ENCODE measurements at places on chromosomes 2 and 18.
A peak's percentile ranks its signal among the peaks of the same experiment; 100 is the strongest.

DNA sequence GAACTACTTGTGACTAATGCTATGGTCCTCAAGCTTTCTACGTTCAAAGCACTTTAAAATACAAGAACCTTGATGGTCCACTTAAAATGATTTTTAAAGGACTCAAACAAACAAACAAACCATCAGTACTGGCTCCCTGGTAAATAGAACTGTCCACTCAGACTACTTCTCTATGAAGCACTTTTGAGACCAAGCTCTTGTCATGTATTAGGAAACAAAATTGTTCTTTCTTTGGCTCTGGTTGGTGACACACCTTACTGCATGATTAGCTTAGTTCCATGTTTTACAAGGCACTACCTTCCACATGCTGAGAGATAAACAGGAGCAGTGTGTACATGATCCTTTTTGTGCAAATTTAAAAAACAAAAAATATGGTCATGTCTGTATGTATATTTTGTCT, 19.7 kb downstream of the DARS1 start:
- no peak for DNase-seq

GRCh38 chr2:174074831-174075230, 109.7 kb upstream of the SP3 start:
- DNase-seq, result no peak

DNA sequence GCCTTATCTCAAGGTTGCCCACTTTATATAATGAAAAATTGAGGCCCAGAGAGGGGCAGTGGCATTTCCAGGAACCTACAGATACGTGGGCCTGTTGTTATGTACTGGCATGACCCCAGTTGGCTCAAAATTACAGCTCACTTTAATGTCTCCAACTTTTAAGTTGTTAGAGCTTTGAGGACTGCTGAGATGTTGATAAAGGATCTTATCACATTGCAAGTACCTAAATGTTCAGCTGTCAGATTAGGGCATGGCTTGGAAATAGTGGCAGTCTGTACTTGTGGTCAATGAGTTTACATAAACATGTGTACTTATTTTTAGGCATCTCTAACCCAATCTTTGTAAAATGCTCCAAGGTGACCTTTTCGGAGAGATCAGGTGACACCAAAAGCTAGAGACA, 14.6 kb downstream of the SLC4A5 start:
- no peak for DNase-seq

- DNase-seq, result no peak
These were observed 18.1 kb downstream of the SULT1C3 start for GRCh38 chr2:108257757-108258331.

GRCh38 chr2:29747786-29748470, 173.5 kb downstream of the ALK start:
- DNase-seq, result peak; percentile 99

DNA sequence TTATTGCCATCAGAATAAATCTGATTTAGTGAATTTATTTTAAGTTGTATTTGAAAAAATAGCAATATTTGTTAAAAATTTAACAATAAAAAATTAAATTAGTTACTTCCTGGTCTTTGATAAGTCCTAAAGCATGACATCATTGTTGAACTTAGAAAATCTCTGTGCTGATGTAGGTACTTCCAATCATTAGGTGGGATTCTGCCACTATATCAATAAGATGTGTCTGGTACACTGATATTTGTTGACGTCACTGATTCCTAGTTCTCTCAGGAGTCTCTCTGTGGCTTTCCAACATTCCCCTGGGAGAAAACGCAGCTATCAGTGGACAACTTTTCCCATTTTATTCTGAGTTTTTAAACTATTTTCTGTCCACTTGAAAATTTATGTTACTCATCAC, 143.5 kb downstream of the GALNT13 start:
- DNase-seq, result no peak

GRCh38 chr2:6845903-6846302, 19.8 kb downstream of the CMPK2 start:
- DNase-seq, result no peak

DNA sequence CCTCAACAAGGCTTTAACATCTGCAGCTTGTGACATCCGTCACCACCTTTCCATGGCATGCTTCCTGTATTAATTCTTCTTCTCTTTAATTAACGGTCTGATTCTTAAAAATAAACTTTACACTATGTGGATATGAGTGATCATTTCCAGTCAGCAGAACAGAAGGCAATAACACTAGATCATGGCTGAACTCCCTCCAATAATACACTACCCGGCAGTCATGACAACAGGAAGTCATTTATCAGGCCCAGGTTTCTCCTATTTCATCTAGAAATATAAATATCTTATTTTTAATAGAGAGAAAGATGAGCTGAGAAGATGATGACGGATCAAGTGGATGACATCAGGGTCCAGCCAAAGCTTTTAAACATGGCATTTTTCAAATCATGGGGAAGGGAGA, 792.2 kb downstream of the SLC4A3 start:
- no peak for DNase-seq

DNA sequence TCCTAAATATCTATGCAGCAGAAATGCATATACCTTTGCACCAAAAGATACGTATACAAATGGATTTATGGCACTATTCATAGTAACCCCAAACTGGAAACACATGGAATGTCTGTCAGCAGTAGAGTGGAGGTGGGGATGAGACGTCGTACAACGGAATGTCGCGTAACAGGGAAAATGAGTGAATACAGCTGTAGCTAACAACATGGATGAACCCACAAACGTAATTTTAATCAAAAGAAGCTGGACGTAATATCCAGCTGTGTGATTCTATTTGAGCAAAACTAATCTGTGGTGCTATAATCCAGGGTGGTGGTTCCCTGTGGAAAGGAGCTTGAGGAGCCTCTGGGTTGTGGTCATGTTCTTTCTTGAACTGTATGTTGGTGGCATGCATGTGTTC, 89.9 kb downstream of the MTA3 start:
- DNase-seq, result no peak

DNA sequence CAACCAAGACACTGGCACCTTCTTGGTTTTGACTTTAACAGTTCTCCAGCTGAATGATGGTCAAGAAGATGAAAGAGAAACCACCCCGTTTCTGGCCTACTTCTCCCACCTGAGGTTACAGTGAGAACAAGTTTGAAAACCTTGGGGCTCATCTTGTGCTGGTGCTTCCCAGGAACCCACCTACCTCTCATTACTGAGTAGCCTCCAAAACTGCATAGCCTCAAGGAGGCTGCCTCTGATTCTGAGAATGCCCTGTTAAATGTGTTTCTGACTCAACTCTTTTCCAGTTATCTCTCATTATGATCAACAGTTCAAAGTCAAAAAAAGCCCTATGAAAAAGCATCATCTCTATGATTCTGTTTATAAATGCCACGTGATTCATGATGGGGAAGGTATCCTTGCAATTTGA, 121.9 kb downstream of the CACNB4 start:
- no peak for DNase-seq

- DNase-seq, result no peak
These were observed 836 bp downstream of the STK11IP start for GRCh38 chr2:219598308-219599078.

GRCh38 chr2:65035351-65035943, 20.8 kb upstream of the CEP68 start:
- DNase-seq, result no peak

DNA sequence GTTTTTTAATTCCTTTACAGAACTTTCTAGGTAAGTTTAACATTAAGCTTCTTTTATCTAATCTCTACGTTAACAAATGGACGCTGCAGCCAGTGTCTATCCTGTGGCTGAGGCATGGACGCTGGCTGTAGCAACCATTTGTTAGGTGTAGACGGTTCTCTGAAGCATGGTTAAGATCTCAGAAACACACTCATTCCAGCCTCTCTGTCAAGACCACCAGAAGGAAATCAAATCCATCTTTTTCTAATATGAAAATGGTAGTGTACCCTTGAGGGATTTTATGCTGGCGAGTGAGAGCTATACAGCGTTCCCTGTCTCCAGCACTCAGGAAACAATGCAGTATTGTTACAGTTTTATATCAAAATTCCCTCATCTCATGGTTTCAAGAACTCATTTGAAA, 78.0 kb downstream of the DTNB start:
- no peak for DNase-seq

GRCh38 chr2:240256704-240257637, 116.5 kb upstream of the OTOS start:
- DNase-seq, result no peak

DNA sequence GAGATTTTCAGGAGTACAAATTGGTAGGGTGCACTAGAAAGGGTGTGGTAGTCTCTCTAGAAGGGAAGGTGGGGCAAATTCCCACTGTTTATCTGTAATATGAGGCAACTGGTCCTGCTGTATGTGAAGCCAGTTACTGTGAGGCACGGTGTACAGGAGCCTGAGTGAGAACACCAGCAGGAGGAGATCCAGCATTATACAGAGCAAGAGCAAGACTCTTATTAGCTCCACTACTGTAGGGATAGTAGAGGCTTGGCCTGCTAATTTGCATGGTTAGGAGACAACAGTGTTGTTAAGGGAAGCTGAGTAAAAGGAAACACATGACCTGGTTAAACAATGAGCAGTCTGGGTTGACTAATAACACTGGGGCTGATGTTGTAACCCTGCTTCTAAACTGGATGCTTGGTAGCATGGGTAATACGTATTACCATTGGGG, 76.3 kb upstream of the WDSUB1 start:
- peak; percentile 82 for DNase-seq

DNA sequence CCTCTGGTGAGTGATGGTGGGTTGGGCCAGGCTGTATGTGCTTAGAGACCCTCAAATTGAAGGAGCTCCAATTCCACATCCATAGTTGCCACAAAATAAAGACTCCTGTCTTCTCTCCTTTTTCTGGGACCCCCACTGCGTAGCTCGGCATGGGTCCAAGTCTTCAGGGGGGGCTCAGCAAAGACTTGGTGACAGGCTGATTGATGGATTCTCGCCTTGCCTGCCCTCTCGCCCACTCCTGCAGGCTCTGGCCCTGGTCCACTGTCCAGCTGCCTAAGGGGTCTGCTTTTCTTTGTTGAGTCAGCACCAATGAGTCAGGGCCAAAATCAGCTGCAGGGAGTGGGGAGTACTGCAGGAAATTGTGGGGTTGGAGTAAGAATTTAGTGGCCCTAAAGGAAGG, 21.5 kb downstream of the RPL37A start:
- DNase-seq, result no peak

GRCh38 chr2:932320-933115, 18.1 kb upstream of the SNTG2 start:
- DNase-seq, result no peak

GRCh38 chr2:44825702-44826101, 115.8 kb upstream of the SIX3 start:
- no peak for DNase-seq

DNA sequence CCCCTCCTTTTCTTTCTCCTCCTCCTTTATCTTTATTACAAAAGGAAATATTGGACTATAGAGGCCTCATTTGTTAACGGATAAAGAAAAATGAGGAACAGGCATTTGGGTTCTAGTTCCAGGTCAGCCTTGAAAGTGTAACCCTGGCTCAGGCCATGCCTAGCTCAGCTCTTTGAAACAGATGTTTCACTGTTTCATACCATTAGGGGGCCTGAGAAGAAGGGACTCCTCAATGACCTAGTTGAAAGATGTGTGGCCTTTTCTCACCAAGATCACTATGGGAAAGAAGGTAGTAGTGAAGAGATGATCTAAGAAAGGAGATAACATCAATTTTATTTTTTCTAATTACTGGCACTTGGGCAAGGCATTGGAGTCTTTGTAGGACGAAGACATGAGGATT, 952.7 kb downstream of the SLC4A3 start:
- DNase-seq, result no peak

GRCh38 chr2:7837237-7837760, 844.6 kb upstream of the ID2 start:
- no peak for DNase-seq

GRCh38 chr2:25063876-25064660, 22.2 kb downstream of the EFR3B start:
- DNase-seq, result no peak

DNA sequence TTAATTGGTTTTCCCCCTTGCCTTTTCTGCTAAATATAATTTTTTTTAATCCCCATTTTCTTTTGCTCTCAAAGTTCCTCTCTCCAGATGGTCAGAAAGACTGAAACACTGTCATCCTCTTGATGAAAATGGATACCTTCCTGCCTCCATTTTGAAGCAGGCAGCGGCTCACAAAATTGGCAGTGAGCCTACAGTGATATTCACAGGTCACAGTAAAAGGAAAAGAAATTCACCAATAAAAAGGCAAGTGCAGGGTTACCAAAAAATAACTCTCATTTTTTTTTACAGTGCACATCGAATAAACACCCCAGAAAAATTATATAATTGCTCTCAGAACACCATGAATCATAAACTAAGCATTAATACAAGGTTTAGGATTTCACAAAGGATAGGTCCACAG, 307.5 kb downstream of the TCF4 start:
- DNase-seq, result no peak

DNA sequence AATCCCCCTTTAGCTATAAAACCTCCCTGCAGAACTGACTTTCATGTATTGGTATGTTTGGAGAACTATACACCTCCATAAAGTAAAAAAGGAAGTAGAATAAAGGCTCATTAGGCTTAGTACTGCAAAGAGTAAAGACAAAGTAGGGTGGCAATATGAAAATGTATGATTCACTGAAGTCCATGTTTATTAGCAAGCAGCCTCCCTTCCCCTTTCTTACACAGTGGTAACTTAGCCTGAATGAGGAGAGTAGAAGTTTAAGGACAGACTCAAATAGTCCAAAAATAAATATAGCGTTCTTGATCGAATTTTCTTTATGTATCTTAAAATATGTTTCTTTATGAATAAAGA, 1.5 kb downstream of the ZNF804A start:
- no peak for DNase-seq

DNA sequence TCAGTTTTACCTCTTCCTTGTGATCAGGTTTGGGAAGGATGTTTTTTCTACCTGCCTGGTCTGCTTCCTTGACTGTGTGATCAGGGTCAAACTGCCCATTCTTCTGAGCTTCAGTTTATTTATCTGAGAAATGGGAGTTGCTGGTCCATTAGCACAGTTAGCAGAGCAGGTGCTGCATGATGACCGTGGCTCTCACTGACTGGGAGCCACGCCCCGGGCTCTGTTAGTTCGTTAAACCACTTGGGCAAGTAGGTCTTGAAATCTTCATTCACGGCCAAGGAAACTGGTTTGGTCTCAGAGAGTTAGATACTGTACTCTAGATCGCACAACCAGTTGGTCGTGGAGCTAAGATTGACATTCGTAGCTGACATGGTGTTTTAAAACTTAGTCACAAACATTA, 41.7 kb downstream of the INPP5D start:
- DNase-seq, result no peak

DNA sequence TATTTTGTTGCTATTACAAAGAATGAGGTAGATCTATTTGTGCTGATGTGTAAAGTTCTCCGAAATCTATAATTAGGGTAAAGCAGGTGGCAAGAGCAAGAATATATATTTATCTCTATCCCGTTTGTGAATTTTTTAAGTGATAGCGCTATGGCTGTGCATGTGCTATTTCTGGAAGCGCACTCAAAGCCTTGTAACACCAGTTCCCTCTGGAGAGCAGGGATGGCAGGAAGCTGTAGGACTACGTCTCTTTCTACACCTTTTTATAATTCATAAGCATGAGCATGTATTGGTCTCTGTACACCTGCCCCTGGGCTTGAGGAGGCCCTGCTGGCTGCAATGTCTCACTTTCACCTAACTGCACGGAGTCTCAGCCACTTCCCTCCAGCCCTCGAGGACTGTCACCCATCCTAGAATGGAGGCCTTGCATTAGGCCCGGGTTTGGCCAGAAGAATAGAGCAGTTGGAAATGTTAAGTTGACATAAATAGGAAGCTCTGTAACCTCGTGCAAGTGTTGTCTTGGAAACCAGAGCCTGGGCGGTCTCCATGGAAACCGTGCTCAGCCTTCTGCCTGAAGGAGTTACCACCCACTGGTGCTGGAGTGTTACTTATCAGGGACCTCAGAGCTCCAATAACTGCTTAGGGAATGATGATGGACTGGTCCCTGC, 20.9 kb downstream of the ITM2C start:
- no peak for DNase-seq

GRCh38 chr18:46190667-46191066, 86.5 kb downstream of the HAUS1 start:
- no peak for DNase-seq
